Left ventricle myocardium inferior (tissue), 1 donor: ENCODE measurements at places on chromosomes 5 and 9.

GRCh38 chr5:102561894-102562760 lies 63.3 kb upstream of the SLCO6A1 start:
- DNase-seq: no peak

DNA sequence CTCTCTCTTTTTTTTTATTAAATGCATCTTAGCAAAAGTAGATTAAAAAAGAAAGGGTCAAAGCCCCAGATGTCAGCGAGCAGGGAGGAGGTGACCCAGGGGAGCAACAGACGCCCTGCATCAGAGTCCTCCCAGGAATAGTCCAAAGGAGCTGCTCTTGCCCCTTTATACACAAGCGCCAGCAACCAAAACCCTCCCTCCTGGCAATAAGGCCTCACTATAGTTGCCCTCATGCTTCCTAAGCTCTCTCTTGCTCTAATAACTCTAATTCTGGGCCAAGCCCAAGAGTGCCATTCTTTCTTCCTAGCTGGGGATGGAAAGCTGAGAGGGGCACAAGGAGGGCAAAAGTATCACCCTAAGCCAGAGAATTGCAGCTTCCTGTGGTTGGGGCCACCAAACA lies 26.3 kb downstream of the PCDHGC5 start:
- DNase-seq: no peak

DNA sequence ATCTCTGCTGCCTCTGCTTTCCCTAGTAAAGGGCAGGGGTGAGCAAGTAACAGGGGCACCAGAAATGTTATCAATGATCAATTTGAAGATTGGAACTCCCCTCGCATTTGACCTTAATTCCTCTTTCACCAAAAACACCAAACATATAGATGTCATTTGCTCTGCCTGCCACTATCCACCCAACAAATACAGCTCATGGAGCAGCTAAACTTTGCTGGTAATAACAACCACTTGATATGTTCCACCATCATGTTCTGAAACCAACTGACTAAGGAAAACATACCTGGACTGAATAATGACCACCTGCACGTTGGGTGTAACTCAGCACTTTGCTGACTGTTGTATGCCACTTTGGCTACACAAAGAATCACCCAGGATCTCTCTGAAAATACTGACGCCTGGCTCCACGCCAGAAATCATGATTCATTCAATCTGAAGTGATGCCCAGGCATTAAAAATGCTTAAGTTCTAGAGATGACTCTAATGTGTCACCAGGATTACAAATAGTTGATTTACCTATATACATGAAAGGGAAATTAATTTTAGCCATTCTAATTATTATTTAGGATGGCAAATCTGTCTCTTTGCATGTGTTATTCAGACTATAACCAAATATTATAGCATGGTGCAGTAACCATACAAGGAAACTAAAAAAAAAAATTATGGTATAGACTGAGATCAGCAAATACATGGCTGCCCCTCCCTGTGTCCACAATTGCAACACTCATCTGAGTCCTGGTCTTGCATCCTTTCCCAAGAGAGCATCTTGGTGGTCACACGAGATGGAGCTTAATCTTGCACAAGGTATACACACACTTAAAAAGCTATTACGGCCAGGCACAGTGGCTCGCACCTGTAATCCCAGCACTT lies 43.1 kb upstream of the TTC39B start:
- no peak for DNase-seq

DNA sequence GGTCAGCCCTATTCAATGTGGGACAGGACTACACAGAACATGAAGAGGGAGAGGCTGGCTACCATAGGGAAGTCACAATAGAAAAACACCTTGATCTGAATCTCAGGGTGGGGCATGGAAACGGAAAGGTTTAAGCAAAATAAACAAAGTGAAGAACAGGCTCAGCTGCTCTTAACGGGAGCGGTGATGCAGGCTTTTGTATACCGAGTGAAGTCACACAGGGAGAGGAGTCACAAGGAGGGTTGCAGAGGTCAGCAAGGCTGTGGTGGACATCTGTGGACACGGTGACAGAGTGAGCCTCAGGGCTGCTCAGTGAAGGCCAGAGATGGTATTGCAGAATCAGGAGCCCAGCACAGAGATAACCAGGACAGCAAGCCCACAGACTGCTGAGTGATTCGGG lies 30.6 kb upstream of the SEMA4D start:
- no peak for DNase-seq

- no peak for DNase-seq
Measured at GRCh38 chr9:131839281-131840084, 99.6 kb upstream of the RAPGEF1 start.

GRCh38 chr5:95022967-95023695 lies 261.8 kb downstream of the MCTP1 start:
- DNase-seq: no peak

DNA sequence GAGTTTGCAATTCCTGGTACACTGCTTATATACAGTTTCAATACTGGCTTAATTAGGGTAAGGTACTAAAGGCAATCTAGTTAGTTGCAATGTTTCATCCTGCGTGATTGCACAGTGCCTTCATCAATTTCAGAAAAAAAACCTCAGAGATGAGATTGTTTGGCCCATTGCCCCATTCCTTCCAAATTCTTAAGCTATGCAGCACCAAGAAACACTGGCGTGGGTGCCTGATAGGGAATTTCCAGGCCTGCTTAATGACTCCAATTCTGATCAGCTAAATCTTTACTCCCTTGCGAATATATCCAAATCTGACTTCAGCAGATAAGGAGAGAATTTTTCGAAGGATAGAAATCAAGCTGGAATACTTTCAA lies 35.9 kb upstream of the GAS1 start:
- no peak for DNase-seq

DNA sequence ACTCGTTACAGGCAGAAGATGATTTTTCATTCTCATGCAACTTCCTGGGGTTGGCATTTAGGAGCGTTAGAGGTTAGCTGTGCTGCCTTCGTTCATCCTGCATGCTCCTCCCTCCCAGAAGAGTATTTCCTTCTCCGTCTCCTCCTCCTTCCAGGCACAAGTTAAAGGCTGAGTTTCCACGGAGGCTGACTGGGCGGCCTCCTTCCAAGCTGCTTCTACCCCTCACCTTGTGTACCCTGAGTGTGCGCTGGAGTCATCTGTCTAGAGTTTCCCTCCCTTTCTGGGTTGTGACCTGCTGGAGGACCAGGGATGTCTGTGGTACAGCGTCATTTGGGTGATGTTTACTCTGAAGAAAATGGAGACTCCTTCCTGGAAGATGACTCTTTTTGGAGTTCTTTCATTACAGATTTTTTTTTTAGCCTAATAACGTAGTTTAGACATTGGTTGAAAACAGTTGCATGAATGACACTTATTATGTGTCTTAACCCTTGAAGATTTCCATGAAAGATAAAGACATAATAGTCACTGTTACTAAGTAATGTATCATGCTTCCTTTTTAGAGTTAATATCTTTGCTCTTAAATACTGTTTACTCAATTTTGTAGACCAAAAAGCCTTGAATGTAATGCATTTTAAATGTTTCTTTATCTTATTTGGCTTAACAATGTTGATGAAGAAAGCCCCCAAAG lies 146.9 kb downstream of the TENT4A start:
- no peak for DNase-seq

DNA sequence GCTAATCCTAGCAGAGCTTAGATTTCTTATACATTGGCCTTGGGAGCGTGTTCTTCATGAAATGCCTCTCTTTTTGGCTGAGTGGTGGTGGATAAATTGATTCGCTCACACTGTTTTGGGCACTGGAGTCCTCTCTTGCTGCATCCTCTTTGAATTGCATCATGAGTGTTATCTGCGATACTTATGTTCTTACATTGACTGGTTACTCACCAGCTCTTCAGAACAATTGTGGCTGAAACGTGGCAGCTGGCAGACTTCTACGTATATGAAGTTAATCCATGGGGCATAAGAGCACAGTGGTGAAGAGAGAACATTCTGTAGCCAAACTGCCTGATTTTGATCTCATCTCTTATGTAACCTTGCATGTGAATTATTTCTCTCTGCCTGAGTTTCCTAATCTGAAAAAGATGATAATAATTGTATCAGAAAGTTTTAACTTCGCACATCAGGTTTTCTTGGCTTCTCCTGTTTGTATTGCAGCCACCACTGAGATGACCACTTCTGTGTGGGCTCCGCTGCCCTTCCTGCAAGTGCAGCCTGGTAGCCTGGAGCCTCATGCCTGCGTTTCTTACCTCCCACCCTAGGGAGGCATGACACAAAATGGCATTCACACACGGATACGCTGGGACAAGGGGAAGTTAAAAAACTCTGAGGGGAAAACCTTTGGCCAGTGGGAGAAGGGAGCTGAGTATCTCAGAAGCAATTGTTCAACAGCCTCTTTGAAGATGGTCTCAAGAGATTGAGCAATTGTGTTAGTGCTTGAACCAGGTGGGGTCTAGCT lies 295.2 kb downstream of the ARHGAP26 start:
- no peak for DNase-seq
